ENCODE measurements at places on chromosomes 4 and X.

DNA sequence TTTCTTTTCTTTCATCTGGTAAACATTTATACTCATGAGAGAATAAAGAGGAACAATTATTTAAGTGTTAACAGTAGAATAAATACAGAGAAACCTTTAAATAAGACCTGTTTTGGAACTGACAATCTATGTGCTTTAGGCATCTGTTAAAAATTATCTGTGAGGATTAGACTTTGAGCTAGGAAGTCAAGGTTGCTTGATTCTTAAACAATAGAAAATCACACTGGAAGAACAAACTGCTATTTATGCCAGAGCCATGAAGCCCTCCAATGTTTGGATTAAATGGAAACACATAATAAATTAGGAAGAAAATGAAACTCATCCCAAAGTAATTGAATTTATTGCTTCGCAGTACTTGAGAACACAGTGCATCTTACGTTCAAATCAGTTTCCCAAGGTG is 207.2 kb upstream of the NPY2R start:
- DNase-seq = no peak

DNA sequence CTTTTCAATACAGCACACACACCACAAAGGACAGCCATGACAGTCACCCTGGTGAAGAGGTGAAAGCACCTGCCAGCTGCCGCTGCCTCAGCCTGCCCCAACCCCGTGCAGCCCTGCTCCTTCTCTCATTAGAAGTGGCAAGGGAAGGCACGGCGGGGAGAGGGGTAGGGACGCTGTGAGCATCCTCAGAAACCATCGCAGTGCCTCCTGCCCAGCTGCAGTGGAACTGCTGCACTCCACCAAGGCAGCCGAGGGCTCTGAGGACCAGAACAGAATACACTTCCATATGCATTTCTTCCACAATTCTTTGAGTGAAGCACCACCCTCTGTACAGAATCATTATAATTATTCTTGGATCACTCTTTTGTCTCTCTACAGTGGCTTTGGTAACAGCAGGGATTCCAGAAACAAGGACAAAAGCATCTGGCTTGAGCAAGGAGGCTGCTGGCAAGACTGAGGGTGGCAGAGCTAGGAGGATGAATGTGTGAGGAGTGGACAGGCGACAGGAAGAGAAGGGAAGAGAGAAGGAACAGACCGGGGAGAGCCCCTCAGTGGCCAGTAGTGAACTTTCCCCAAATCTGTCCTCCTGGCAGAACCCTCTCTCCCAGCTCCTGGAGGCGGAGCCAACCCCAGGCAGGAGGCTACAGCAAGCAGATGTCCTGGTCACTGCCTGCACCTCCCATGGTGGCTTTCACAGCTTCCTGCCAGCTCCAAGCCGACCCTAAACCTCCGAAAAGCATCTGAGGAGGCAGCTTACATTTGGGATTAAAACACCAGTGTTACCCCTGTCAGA is 73.2 kb downstream of the MTNR1A start:
- DNase-seq = no peak

GRCh38 chr4:175422331-175422730 is 389.7 kb downstream of the GPM6A start:
- no peak for DNase-seq

- no peak for DNase-seq
Measured at GRCh38 chrX:131424895-131425294, 119.0 kb upstream of the OR13H1 start.

DNA sequence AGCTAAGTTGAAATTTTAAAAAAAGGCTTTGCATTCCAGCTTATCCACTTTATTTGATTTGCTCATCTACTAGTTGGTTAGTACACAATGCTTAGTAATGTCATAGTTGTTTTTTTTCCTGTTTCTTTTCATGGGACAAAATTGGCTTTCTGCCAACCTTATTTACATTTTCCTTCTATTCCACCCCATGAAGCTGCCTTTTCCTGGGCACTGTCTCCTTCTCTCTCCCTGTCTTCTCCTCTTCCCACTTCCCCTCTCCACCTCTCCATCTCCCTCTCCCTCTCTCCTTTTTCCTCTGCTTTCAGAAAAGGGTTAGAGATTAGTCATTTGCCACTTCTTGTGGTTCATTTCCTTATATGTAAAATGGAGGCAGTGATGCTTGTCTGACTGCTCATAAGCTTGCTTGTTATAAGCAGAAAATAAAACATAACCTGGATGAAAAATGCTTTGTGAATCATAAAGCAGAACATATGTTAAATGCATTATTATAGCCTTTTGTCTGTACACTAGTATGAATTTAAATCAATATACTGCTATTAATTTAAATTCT is 181.9 kb downstream of the CEP135 start:
- no peak for DNase-seq

- no peak for DNase-seq
Measured at GRCh38 chr4:6524436-6524835, 50.6 kb upstream of the MAN2B2 start.

- DNase-seq = no peak
Measured at GRCh38 chr4:106695501-106696262, 327.1 kb upstream of the GIMD1 start.

DNA sequence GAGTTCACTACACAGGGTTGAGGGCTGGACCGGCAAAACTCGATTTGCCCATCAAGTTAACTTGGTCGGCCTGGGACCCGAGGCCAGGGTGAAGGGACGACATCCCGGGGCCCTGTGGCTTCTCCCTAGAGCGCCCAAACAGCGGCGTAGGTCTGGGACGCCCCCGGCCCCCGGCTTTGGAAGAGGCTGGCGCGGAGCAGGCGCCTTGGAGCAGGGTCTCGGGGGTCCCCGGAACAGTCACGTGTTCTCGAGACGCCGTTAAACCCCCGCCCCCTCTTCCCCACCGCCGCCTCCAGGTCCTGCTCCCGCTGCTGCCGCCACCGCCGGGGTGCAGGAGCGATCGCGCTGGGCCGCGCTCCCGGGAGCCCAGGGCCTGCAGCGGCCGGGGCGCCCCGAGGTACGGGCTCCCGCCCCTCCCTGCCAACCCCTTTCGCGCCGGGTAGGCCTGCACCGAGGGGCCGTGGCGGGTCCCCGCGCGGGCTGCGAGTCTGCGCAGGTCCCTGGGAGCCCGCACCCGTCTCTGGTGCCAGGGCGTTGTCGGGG is at the start of gene NPY5R:
Gene NPY5R, plus strand, starts transcription at position 289 of the 543 bp plus-strand sequence. CDS start 6,382 bp downstream, outside the sequence.
- DNase-seq = no peak

GRCh38 chrX:130030826-130031225 is 48.4 kb downstream of the BCORL1 start:
- no peak for DNase-seq

GRCh38 chrX:148185631-148186030 is 204.5 kb downstream of the FMR1NB start:
- no peak for DNase-seq

GRCh38 chr4:111797455-111798163 is 347.6 kb upstream of the FAM241A start:
- DNase-seq = no peak

GRCh38 chrX:8987672-8988250 is 46.2 kb downstream of the FAM9B start:
- no peak for DNase-seq

DNA sequence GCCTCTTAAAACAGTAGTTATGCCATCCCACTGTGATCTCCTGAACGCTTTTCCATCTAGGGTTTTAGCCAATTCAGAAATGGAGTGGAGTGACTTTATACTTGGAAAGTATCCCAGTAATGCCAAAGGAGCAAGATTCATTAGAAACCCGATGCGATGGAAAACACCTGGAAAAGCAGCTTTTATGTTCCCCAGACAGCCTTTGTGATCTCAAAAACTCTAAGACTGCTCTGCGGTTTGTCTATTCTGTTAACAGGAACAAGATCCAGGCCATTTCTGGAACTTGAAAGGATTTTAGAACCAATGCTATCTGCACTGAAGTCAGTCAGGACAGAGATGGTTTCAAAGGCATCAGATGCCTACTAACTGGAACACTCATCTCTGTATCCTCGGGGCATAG is 145.1 kb downstream of the APBB2 start:
- no peak for DNase-seq

GRCh38 chrX:41273638-41274037 is 60.3 kb upstream of the DDX3X start:
- DNase-seq = no peak

DNA sequence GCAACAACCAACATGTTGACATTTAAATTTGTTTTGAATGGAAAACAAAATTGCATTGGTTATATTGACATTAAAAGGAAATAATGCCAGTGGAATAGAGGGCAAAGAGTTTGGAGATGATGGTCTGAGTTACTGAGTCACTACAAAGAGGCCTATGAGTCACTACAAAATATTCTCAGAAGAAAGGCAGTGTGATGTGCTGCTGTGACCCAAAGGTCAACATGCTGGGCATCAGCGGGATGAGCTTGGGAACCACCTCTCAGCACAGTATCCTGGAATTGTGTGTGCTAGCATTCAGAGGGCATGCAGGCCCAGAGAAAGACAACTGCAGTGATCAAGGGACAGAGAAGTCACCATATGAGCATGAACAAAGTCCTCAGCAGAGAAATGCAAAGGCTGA is 2.8 kb downstream of the CMC4 start:
- no peak for DNase-seq

- no peak for DNase-seq
Measured at GRCh38 chr4:3310301-3311094, 17.7 kb downstream of the RGS12 start.

- DNase-seq = no peak
Measured at GRCh38 chr4:145061318-145061920, 36.6 kb downstream of the ANAPC10 start.

GRCh38 chrX:84907324-84907968 is 96.2 kb upstream of the APOOL start:
- DNase-seq = no peak

DNA sequence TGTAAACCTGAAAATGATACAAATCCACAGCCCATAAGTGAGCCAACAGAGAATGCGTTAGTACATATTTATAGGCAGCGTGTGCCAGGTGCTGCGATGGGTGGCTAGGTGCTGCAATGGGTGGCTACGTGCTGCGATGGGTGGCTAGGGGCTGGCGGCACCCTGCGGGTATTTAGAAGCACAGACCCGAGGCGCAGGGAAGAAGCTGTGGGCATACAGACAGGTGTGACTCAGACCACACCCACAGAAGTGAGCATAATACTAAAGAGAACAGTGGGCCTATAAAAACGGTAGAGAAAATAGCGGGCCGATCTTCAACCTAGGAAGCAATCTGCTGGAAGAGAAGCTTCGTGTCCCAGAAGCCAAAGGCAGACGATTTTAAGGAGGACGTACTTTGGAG is 81.1 kb downstream of the FAT1 start:
- DNase-seq = no peak

GRCh38 chr4:14667624-14668151 is 334.6 kb upstream of the CPEB2 start:
- no peak for DNase-seq

DNA sequence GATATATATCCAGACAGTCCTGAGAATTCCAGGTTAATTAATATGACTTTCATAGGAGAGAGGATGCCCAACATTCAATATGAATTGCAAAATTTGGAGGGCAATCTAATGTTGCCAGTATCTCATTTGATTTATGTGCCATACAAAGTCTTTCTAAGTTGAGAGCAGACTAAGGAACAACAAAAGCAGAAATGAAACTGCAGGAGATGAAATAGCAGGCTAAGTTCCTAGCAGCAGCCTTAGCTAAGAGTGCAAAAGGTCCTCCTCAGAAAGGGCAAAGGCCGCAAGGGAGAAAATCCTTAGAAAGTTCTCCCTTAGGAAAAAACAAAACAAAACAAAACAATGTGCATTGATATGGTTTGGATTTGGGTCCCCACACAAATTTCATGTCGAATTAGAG is 602.9 kb upstream of the HTR2C start:
- no peak for DNase-seq

GRCh38 chrX:102067966-102068723 is 57.3 kb upstream of the TCEAL2 start:
- peak; percentile 4 for DNase-seq

GRCh38 chr4:10582059-10582686 is 102.4 kb downstream of the CLNK start:
- peak; percentile 42 for DNase-seq

DNA sequence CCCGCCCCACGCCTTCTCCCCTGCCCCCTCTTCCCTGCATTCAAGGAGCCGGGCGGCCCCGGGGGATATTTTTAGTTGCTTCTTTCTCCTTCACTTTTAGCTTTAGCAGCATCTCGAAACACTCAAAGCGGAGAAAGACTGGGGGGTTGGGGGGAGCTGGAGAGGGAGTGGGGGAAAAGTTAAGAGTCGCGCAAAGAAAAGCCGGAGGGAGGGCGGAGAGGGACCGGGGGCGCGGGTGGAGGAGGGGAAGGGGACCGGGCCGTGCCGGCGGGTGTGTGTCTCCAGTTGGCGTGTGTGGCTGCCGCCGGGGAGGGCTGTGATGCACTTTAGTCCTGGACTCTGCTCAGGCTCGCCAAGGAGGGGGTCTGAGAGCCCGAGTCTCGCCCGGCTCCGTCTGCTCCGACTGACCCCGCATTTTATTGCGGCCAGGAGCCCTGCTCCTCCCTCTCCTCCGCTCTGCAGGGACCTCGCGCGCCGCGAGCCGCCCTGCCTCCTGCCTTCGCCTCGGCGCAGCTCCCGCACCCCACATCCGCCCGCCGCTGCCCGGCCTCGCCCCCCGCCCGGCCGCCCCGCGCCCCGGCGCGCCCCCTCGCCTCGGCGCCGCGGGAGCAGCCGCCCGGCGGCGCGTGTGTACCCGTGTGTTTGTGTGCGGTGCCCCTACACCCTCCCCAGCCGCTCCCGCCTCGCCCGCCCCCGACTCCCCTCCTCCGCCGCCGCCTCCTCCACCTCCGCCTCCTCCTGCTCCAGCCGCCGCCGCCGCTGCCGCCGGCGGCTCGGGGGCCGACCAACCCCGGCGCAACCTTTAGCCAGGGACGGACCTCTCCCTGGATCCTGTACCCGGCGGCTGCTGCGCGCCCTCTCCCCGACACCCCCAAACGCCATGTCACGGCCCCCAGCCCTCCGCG is 1.4 kb downstream of the ZNF827 start:
- peak; percentile 38 for DNase-seq

DNA sequence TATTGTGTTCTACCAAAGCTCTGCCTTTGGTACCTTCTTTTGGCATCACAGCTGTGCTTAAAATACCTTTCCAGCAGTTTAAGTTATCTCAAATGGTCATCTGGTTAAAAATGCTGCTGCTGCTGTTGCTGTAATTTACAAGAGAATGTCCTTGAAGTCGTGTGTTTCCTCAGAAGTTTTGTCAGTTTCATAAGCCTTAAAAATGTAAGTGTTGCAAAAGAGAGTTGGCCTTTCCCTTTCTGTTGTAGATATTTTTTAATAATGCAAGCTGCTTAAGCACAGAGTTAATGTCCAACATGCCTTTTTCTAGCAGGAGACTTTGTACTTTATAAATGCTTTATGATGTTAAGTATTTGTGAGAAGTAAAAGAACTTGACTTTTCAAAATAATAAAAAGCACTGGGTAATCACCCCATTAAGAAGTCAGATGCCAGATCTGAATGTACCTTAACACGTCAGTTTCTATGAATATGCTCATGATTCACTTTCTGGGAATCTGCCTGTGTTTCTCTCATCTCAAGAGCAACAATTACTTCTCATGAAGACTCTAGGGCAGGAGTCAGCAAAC is 35.3 kb upstream of the TENM3 start:
- DNase-seq = no peak

Measured in DND-41 (cell line).